ENCODE measurements at places on chromosomes 2 and 18. TPM values are rescaled to one million over a fixed set of nuclear protein-coding genes. Genes with fewer than 3 reads are reported as not detected.

C2orf80 gene
- total RNA-seq: not detected

GRCh38 chr2:238685327-238685709 lies 162.6 kb upstream of the TWIST2 start:
- no peaks in the 10 kb centered on the region for H3K4me1 ChIP-seq
- no peak overlapping the region for H3K27ac ChIP-seq
- H3K36me3 ChIP-seq: no peaks in the 10 kb centered on the region
- H3K4me3 ChIP-seq: no peak overlapping the region
- no peak for DNase-seq

GRCh38 chr2:238203973-238204683 lies 633 bp upstream of the ILKAP start:
- H3K4me3 ChIP-seq: peak overlapping the region; percentile 56
- H3K27ac ChIP-seq: peak overlapping the region; percentile 93
- DNase-seq: peak; percentile 47
- peaks cover under 1% of the 10 kb centered on the region for H3K27me3 ChIP-seq
- H3K4me1 ChIP-seq: peaks cover 23% of the 10 kb centered on the region

DNA sequence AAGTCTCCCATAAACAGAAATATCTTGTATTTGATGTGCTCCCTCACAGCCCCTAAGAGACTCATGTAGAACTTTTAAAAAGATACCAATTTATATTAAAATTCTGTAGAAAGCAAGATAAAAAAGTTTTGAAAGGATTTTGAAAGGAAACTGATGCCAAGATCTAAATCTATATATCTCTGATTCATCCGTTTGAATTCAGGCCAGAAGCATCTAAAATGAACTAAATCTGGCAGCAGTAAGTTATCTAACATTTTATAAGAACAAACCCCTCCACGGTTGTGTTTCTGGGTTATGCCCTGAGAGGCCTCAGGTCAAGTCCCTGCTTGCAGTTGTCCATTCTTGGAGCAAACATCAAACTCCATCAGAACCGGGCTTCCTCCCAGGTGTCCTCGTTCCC lies 165.8 kb downstream of the FBXO15 start:
- no peak for DNase-seq
- no peaks in the 10 kb centered on the region for H3K27me3 ChIP-seq
- H3K36me3 ChIP-seq: no peaks in the 10 kb centered on the region
- no peaks in the 10 kb centered on the region for H3K4me1 ChIP-seq
- no peak overlapping the region for H3K27ac ChIP-seq

ACTG2 gene
- not detected for total RNA-seq

- H3K27ac ChIP-seq: no peak overlapping the region
- no peak overlapping the region for H3K4me3 ChIP-seq
- H3K4me1 ChIP-seq: peaks cover 19% of the 10 kb centered on the region
- no peak for DNase-seq
Observed at GRCh38 chr2:101364878-101365277, 22.4 kb downstream of the CREG2 start.

Data from B cell (primary cell).